ENCODE measurements at places on chromosomes 13 and 19. TPM values are rescaled to one million over a fixed set of nuclear protein-coding genes. Genes with fewer than 3 reads are reported as not detected.

Gene ZNF792
- 7.6 TPM for total RNA-seq

Gene ATP12A
- total RNA-seq: 0.13 TPM

Gene CYP4F12
- not detected for total RNA-seq

Gene PSG2
- 0.15 TPM for total RNA-seq

Gene ELF1
- 76.0 TPM for total RNA-seq

Gene IGFL2
- total RNA-seq: not detected

Gene SLC25A15
- 12.9 TPM for total RNA-seq

Gene FAM216B
- total RNA-seq: not detected

Gene SIGLEC9
- 0.15 TPM for total RNA-seq

Gene SERTM1
- not detected for total RNA-seq

Gene EVI5L
- 3.6 TPM for total RNA-seq

Gene POU4F1
- 0.35 TPM for total RNA-seq

Gene GPALPP1
- total RNA-seq: 20.9 TPM

Gene POLR2E
- 248 TPM for total RNA-seq

Gene ENOX1
- not detected for total RNA-seq

- peak; percentile 24 for ATAC-seq
These were observed 446.9 kb downstream of the COG6 start for GRCh38 chr13:40102360-40102727.

DNA sequence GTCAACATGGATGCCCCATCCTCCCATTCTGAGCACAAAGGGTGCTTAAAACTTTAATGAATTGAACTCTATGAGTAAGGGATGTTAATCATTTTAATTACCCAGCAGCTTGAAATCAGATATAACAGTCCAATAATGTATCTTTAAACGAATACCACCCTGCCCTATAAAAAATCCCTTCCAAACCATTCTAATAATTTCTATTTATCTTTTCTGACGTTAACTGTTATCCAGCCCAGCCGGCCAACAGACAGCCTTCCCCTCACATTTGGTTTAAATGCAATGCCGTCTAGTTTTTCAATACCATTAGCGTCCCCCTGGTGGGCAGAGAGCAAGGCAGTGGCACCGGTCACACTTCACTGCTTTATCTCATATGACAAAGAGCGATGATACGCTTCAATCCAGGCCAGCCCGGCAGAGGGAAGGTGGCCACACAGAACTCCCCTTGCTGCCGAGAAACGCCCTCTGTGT lies 402.2 kb upstream of the ZNF507 start:
- no peak for ATAC-seq

- ATAC-seq: no peak
These were observed 24.0 kb upstream of the TEX29 start for GRCh38 chr13:111296417-111296816.

- no peak for ATAC-seq
These were observed 182.8 kb downstream of the RGCC start for GRCh38 chr13:41639955-41640780.

DNA sequence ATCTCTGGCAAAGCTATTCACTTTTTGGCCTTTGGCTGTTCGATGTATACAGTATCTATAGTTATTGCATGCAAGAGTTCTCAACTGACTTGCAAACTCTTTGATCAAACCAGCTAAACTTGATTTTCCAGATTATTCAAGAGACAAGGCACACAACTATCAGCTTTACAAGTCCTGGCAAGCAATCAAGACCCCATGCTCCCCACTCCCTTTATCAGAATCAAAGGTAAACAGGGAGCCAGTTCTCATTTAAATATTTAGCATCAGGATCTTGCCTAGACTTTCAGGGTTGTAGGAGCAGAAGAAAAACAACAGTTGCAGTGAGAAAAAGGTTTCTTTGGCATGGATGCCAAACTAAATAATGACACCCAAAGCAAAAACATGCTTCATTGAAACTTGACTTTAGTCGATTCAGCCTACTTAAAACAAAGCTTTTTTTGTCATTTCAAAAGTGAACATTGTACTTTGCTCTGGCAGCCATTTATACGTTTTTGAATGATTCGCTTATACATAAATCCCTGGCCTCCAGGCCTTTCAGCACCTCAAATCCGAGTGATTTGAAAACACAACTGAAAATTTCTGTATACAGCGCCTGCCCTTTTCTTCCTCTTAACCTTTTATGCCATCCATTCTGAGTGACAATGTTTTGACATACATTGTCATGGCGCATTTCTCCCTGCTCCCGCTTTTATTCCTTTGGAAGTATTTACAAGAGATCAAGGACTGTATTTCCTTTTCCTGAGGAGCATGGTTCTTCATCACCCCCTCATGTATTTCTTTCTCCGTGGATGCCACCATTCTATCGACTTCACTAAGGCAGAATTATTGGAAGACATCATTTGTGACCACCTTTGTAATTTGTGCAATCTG lies 340.8 kb downstream of the KLF5 start:
- no peak for ATAC-seq

- ATAC-seq: no peak
These were observed 6.0 kb downstream of the EEF2 start for GRCh38 chr19:3979289-3979673.

GRCh38 chr13:21730186-21730880 lies 59.5 kb downstream of the FGF9 start:
- no peak for ATAC-seq

- ATAC-seq: peak; percentile 92
These were observed 57.9 kb downstream of the KCTD12 start for GRCh38 chr13:76828316-76828741.

- ATAC-seq: no peak
These were observed 183.4 kb upstream of the RFC3 start for GRCh38 chr13:33634546-33634982.

GRCh38 chr19:31671411-31672035 lies 322.3 kb upstream of the TSHZ3 start:
- no peak for ATAC-seq

- no peak for ATAC-seq
These were observed 13.1 kb downstream of the ERICH6B start for GRCh38 chr13:45602183-45603170.

- ATAC-seq: no peak
These were observed 412.9 kb upstream of the SPRY2 start for GRCh38 chr13:80753866-80754265.

GRCh38 chr19:33580645-33581037 lies 41.1 kb upstream of the CHST8 start:
- no peak for ATAC-seq

- ATAC-seq: no peak
These were observed 1195.0 kb downstream of the SLITRK5 start for GRCh38 chr13:88866195-88866594.

DNA sequence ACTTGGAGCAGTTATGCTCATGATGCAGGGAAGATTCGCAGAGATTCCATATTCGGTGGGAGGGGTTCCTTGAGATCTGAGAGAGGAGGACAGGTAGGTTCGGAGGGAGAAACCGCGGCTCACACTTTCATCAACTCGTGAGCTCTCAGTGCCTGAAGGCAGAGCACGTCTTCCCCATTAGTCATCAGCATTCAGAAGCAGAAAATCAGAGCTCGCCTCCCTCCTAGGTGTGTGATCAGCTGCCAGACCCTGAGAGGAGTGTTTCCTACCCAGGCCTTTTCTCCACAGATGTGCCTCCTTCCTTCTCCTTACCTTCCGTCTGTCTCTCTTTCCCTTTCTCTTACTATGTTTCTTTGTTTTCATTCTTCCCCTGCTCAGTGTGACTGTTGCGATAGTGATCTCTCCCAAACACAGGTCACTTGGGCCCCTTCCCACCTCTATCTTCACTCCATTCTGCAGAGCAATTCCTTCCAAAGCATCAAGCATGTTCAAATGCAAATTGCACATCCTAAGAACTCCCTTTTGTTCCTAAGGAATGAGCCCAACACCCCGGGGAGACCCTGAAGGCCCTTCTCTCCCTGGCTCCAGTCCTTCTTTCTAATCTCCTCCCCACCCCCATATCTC lies 389.5 kb downstream of the UQCRFS1 start:
- no peak for ATAC-seq

DNA sequence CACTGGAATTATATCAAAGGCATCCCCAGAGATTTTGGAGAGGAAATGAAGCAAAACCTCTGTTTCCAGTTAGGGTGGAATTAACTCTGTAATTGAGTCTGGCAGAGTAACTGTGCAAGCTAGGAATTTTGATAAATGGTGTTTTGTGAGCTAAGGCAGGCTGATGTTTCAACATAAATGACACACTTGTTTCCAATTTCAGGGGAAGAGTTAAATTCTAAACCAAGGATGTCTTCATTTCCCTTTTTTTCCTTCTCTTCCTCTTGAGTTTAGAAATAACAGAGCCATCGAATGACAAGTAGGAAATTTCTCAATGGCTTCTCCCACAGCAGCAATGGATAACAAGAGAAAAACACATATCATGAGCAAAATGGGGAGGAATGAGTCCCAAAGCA lies 131.2 kb downstream of the IRS2 start:
- no peak for ATAC-seq

GRCh38 chr13:107210723-107211030 lies 642.7 kb upstream of the ARGLU1 start:
- no peak for ATAC-seq

DNA sequence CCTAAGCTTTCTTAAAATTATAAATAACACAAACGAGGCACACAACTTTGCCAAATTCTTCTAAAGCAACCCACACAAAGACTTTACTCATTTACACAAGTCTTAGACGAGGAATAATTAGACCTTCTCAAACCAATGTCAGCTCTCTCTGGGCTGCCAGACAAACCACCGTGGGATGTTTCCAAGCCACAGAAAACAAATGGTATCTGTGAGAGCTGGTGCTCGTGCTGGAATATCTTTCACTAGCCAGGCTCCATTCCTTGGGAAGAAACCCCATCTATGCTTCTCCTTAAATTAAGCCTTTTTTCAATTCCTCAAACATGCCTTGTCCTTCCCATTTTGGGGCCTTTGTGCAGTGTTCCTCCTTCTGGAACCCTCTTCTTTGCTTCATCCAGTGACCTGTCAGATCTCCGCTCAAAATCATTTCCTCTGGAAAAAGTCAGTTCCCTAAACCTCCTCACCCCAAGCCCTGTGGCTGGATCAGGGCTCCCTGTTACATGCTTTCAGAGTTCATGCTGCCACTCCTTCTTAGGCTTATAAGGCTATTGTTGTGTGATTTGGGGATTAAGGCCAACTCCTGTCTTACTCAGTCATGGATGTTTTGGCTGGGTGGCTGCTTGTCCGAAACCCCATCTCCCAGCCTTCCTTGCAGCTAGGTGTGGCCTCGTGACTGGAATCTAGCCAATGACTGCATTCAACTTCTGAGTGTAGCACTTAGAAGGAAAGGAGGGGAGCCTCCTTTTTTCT lies 64.2 kb upstream of the GTF2F2 start:
- ATAC-seq: peak; percentile 46

DNA sequence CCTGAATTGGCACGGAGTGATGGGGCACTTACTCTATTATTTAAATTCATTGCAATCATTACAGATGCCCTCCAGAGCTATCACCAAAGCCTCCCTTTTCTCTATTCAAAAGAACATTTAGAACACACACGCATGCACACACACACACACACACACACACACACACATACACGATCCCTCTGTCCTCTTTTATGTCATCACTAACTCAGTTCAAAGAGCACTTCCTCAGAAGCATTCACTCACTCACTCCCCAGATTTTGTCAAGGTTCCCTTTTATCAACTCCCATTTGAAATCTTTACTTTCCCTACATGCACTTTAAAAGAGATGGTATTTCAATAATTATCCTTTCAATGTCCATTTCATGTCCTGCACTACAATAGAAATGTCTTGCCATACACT lies 22.4 kb upstream of the IGFL4 start:
- no peak for ATAC-seq

DNA sequence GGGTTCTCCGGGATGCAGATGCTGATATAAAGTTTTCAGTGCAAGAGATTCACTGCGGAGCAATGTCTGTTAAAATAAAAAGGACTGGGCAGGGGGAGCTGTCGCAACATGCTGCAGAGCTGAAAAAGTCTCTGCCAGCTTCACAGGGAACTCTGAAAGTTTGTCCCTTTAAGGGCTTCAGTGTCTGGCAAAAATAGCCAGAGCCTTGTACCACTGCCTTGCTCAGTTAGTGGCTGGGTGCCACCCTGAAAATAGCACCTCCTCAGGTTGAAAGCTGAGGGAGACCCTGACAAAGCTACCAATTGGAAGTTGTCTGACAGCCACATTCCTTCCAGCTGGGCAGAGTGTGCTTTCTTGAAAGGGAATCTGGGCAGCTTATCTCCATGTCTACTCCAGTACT lies 3.0 kb upstream of the NDFIP2 start:
- no peak for ATAC-seq

DNA sequence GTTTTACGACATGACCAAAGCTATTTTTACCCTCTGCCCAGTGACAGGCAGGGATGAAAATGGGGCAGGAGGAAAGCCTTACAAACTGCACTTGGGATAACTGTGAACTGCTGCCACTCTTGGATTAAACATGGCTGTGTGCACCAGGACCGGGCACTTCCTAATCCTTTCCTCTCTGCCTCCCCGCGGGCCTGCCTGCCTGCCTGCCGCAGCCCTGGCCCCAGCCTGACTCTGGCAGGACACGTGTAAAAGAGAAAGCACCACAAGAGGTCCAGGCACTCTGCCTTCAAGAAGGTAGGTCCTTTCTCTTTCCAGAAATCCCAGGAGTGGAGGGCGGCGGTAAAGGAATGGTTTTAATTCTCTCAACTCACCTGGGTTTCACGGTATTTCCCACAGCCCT lies 4.8 kb downstream of the TSHZ3 start:
- no peak for ATAC-seq

DNA sequence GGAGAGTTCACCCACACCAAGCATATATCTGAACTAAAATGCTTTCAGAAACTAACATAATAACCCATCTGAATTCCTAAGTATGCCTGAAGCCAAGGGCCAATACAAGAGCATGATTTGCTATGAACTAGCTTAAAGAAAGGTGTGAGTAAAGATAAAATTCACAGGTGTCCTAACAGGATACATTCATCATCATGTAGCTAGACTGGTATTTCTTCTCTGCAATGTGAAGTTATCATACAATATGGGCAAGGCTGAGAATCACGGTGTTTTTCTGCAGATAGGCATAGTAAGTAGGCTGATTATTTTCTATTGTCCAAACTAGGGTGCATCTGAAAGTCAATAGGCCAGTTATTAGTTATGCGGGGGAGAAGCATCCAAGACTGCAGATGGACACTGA lies 63.1 kb downstream of the STK24 start:
- no peak for ATAC-seq

- ATAC-seq: no peak
These were observed 4.2 kb upstream of the ZNF564 start for GRCh38 chr19:12555456-12555930.

DNA sequence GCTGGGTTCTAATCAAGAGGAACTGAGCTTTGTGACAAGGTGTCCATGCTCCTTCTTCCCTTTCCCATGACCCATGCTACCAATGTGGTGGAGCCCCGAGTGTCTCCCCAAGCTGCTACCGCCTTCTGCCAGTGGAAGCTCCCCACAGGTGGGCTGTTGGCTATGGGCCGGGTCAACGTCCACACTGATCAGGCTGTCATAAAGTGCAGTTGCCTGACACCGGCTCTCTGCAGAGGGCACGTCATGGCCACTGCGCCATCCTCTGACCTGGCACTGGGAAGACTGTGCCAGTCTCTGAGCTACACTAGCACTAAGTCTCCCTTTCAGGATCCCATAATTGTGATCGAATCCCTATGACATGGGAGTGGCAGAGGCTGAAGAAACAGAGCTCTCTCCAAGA lies 192.3 kb downstream of the USP12 start:
- no peak for ATAC-seq

Measured in activated T-helper 17 cell treated with anti-CD3 and anti-CD28 coated beads, Interleukin-2, amount 50 U/mL, for 72 hours (primary cell).